DMS153 (cell line): ENCODE measurements at places on chromosomes 6 and 20.

- no peak for DNase-seq
These were observed 193.7 kb upstream of the KHDRBS2 start for GRCh38 chr6:62479697-62480220.

- peak; percentile 26 for DNase-seq
These were observed 780 bp upstream of the TAF4 start for GRCh38 chr20:62066339-62066982.

- no peak for DNase-seq
These were observed 79.7 kb upstream of the NFATC2 start for GRCh38 chr20:51622004-51622874.

- no peak for DNase-seq
These were observed 56.6 kb downstream of the SLC23A2 start for GRCh38 chr20:4944518-4945313.
